ENCODE measurements at places on chromosomes 3 and 15.

DNA sequence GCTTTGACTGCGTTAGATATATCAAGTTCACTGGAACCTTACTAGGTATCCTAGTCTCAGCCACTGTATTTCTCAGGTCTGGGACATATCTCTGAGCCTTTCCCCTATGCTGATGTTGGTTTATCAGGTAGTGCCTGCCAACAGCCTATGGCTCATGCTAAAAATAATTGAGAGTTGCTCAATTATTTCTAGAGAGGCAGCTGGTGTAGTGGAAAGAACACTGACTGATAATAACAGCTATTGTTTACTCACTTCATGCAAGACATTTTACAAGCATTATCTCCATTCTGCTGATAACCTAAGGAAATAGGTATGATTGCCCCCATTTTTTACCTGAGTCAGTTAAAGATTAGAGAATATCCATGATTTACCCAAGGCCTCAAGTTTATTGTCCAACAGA, 231.4 kb downstream of the LRRN1 start:
- no peak for DNase-seq

- no peak for DNase-seq
Measured at GRCh38 chr3:150490277-150490986, 55.9 kb downstream of the SERP1 start.

- DNase-seq: no peak
Measured at GRCh38 chr15:83115831-83116565, 8.6 kb downstream of the TM6SF1 start.

DNA sequence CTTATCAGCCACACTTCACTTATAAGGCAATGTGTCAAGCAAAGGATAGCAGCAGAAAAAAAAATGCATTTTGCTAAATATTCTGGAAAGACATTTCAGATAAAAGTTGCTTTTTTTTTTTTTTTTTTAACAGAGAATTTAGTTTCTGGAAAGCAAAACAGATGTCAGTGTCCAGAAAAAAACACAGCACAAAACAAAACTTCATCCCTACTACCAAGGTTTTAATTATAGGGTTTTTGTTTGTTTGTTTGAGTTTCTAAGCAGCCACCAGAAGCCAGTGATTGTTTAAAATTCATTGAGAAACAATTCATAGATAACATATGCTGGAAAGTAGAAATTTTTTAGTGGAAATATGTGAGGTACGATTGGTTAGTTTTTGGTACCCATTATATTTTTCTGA, 1202.7 kb downstream of the OTOL1 start:
- DNase-seq: no peak

DNA sequence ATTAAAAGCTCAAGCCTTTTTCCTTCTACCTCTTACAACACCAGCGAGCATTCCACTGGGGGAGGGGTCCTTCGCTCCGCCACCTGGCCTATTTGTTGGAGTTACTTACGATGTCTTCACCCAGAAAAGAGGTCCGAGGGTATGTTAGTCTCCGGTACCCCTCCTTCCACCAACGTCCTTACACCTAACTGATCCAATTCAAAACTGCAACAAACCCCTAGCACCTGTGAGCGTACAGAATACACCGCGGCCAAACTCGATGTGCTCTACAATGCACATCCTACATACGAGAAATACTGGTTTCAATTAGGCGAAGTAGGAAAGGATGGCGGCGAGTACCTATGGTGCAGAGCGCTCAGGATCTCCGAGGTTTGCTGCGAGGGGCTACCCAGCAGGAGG, 944 bp downstream of the SLITRK3 start:
- no peak for DNase-seq

- no peak for DNase-seq
Measured at GRCh38 chr15:42932833-42933515, 12.4 kb upstream of the TTBK2 start.

GRCh38 chr3:9151240-9151639, 98.2 kb downstream of the SRGAP3 start:
- DNase-seq: no peak

DNA sequence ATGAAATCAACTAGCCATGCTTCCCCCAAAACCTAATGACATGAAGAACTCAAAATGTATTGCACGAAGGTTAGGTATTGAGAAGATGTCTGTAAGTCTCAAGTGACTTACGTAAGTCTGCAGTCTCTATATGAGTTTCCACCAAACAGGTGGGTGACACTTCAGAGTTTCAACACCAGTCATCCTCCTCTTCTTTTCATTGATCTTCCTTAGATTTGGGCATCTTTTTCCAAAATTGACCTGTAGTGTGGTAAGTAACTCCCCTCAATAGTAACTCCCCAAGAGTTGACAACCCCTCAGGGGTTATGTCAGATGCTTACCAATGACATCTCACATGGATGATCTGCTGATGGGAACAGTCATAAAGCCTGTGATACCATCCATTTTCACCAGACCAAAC, 46.1 kb downstream of the GPR176 start:
- no peak for DNase-seq

GRCh38 chr3:172286548-172287148, 161.6 kb downstream of the GHSR start:
- no peak for DNase-seq

- no peak for DNase-seq
Measured at GRCh38 chr3:38102444-38102814, 34.5 kb downstream of the ACAA1 start.

Measured in NCI-H1694 treated with DMSO at 0.1 percent for 48 hours (cell line).